ENCODE measurements at places on chromosomes 3 and 15. TPM values are rescaled to one million over a fixed set of nuclear protein-coding genes. Genes with fewer than 3 reads are reported as not detected.

DNA sequence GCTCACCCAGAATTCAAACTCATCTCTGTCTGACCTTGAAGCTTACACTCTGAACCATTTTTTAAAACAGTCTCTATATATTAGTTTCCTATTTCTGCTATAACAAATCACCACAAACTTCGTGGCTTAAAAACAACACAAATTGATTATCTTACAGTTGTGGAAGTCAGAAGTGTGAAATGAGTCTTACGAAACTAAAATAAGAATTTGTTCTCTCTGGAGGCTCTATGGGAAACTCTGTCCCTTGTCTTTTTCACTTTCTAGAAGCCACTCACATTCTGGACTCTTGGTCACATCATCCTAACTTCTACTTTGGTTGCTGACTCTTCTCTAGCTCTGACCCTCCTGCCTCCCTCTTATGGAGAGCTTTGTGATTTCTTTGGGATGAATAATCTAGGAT is 429.3 kb upstream of the THBS1 start:
- no peak overlapping the region for H3K4me3 ChIP-seq
- H3K27me3 ChIP-seq: no peaks in the 10 kb centered on the region
- no peak overlapping the region for H3K27ac ChIP-seq
- no peak for DNase-seq
- no peaks in the 10 kb centered on the region for H3K36me3 ChIP-seq
- no peaks in the 10 kb centered on the region for H3K4me1 ChIP-seq

BOC gene
- 0.13 TPM for total RNA-seq

GRCh38 chr3:129553719-129554118 is 10.7 kb downstream of the H1-8 start:
- H3K27me3 ChIP-seq: peaks cover 7% of the 10 kb centered on the region
- H3K4me3 ChIP-seq: no peak overlapping the region
- no peaks in the 10 kb centered on the region for H3K36me3 ChIP-seq

DNA sequence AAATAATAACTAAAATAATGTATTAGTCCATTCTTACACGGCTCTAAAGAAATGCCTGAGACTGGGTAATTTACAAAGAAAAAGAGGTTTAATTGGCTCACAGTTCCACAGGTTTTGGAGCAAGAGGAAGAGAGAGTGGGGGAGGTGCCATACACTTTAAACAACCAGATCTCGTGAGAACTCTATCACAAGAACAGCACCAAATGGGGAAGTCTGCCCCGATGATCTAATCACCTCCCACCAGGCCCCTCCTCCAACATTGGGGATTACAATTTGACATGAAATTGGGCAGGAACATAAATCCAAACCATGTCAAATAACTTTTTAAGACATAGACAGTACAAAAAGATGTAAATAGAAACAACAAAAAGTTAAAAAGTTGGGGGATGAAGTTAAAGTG is 63.2 kb downstream of the ILDR1 start:
- no peak overlapping the region for H3K4me3 ChIP-seq
- H3K4me1 ChIP-seq: peaks cover 4% of the 10 kb centered on the region
- H3K27ac ChIP-seq: no peak overlapping the region
- H3K36me3 ChIP-seq: no peaks in the 10 kb centered on the region
- H3K27me3 ChIP-seq: no peaks in the 10 kb centered on the region

- no peak overlapping the region for H3K27ac ChIP-seq
- H3K36me3 ChIP-seq: no peaks in the 10 kb centered on the region
- no peak for DNase-seq
- no peaks in the 10 kb centered on the region for H3K27me3 ChIP-seq
These were observed 637.2 kb downstream of the NTRK3 start for GRCh38 chr15:87619161-87619960.

CPNE9 gene
- not detected for total RNA-seq

GRCh38 chr3:141427764-141428163 is 59.1 kb upstream of the RASA2 start:
- H3K36me3 ChIP-seq: peaks cover 49% of the 10 kb centered on the region
- H3K27ac ChIP-seq: no peak overlapping the region
- H3K4me3 ChIP-seq: no peak overlapping the region

GRCh38 chr3:61420136-61420759 is 141.1 kb upstream of the PTPRG start:
- H3K27ac ChIP-seq: no peak overlapping the region
- H3K4me1 ChIP-seq: peaks cover 3% of the 10 kb centered on the region
- no peaks in the 10 kb centered on the region for H3K27me3 ChIP-seq
- DNase-seq: no peak

- H3K4me3 ChIP-seq: no peak overlapping the region
- DNase-seq: no peak
- H3K27me3 ChIP-seq: no peaks in the 10 kb centered on the region
- no peaks in the 10 kb centered on the region for H3K36me3 ChIP-seq
- H3K4me1 ChIP-seq: no peaks in the 10 kb centered on the region
- H3K27ac ChIP-seq: no peak overlapping the region
These were observed 53.3 kb downstream of the TIPARP start for GRCh38 chr3:156727519-156728205.

FBXL22 gene
- total RNA-seq: 0.82 TPM
